ENCODE measurements at places on chromosomes 1 and 21. TPM values are rescaled to one million over a fixed set of nuclear protein-coding genes. Genes with fewer than 3 reads are reported as not detected.

- no peak for DNase-seq
Measured at GRCh38 chr1:114082304-114082630, 71.4 kb downstream of the SYT6 start.

DNA sequence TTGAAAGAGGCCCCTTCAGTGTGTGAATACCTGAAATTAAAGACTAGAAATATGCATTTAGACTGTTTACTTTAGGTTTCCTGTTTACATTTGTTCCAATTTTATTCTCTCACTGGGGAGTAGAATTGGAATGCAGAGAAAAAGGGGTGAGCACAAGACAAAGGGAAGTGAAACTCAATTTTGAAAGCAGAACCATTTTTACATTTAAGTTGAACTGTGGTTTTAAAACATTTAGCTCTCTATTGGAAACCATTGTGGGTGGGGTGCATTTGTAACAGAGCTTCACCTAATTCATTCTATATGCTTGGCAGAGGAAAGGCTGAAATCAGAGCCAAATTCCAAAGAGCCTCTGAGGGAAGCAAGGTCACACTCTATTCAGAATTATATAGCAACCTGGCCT lies 235.3 kb upstream of the C1orf105 start:
- no peak for DNase-seq

DNA sequence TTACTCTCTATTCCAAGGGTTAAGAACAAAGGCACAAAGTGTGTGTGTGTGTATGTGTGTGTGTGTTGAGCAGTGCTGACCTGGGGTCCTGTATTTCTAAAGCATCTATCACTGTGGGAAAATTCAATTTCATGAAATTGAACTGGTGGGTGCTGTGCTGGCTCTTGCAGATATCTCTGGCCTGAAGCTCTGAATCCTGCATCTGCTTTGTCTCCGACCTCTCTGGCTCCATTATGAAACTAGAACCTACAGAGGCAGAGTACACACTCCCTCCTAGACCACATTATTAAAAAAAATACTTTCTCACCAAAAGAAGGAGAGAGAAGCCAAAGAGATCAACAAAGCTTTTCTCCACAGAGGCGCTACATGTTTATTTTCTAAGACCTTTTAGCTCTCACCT lies 88.4 kb upstream of the PDE4B start:
- DNase-seq = no peak

GRCh38 chr1:48062353-48062752 lies 65.2 kb upstream of the TRABD2B start:
- no peak for DNase-seq

DNA sequence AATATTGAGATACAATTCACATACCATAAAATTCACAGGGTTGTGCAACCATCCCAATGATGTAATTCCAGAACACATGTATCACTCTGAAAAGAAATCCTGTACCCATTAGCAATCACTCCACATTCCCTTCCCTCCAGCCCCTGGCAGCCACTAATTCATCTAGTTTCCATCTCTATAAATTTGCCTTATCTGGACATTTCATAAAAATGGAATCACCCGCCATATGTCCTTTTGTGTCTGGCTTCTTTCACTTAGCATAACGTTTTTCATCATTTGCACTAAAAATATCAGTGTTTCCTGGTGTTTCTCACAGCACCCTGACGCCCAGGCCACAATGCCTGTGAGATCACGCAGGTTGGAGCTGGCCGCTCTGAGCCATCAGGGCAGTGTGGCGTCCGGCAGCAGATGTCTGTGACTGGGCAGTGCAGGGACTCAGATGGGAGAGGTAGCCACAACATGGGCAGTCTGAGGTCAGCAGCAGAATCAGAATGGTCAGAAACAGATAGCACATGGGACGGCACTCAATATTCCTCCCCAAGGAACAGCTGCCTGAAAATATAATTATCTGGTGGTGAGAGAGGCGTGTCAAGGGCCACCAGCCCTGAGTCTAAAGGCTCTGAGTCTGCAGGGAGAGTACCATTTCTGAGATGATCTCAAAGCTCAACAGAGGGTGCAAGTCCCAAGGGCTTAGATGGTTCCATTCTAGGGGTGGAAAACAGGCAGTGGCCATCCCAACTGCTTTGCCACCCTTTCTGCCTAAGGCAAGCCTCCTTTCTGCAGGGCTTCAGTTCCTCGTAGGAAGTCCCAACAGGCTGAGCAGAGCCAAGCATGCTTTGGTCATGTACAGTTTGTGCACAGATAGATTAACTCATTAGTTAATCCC lies 129.4 kb upstream of the EDN2 start:
- DNase-seq = no peak

DNA sequence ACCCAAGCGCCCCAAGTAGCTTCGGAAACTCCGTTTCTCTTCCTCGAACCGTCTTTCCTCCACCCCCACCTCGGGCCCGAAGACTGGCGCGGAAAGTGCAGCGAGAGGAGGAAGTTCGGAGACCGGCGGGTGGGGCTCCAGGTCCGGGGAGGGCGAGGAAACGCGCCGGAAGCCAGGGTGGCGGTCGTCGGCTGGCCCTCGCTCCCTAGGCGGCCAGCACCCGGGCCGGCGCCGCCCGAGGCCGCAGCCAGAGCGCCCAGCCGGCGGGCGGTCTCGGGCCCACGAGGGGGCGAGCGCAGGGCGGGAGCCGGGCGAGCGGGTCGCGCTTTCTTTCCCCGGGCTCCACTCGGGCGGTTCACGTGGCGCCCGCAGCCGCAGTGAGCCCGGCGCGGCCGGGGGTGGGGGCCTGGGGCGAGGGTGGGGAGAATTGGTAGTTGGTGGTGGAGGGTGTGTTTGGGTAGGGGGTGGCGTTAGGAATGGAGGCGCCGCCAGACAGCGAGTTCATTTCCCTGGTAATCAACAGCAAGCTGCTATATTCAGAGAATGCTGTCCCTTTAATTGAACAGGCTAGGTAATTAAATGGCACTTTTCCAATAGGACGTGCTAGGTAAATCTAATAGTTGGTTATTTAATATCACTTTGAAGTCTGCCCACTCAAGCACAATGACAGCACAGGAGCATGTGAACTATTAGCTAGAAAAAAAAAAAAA lies 6.7 kb downstream of the LMO4 start:
- no peak for DNase-seq

DNA sequence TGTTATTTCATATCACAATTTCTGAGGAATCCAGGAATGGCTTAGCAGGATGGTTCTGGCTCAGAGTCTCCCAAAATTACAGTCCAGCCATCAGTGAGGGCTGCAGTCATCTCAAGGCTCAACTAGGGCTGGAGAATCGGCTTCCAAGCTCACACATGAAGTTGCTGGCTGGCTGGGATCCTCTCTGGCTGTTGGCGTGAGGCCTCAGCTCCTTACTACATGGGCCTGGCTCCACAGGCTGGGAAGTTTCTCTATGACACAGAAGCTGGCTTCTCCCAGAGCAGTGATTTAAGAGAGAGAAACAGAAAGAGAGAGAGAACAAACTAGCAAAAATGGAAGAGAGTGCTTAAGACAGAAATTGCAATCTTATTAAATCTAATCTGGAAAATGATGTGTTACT lies 38.8 kb upstream of the RGS8 start:
- no peak for DNase-seq

DNA sequence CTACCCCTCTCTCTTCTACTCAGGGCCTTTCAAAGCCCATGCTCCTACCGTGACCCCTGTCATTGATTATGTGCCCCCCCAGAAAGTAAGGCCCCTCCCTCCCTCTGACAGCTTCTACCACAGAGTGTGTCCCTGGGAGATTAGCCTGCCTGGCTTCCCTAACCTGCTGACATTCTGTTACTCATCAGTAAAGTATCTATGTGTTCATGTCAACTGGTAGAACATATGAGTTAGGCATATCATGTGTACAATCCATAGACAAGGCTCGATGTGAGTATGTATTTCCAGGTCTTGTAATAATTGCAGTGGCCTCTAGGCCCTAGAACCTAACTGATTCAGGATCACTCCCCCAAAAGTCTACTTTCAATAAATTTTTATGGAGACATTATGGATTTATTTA lies 120.0 kb downstream of the GIPC2 start:
- DNase-seq = no peak

DNA sequence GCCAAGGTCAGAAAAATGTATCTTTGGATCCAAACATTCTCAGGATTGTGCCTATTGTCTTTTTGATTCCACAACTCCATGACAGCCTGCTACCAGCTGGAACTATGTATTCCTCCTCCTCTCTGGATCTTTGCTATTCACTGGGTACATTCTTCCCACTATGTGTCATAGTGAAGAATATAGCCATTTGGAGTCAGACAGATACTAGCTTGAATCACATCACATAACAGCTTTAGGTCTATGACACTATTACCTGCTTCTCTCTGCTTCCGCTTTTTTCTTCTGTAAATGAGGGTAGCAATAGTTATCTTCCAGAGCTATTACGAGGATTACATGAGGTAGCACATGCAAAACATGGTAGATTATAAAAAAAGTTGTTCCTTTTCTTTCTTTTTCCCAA lies 5.4 kb upstream of the EXO1 start:
- DNase-seq = no peak

- DNase-seq = no peak
Measured at GRCh38 chr21:45767071-45768006, 123.8 kb downstream of the PCBP3 start.

- DNase-seq = no peak
Measured at GRCh38 chr1:183926983-183927382, 110.5 kb downstream of the COLGALT2 start.

GRCh38 chr1:207335695-207336363 lies 14.4 kb downstream of the CD55 start:
- no peak for DNase-seq

- DNase-seq = no peak
Measured at GRCh38 chr1:197984289-197984688, 67.1 kb downstream of the LHX9 start.

- no peak for DNase-seq
Measured at GRCh38 chr1:215260711-215261110, 178.2 kb downstream of the KCNK2 start.

GRCh38 chr1:156848461-156849150 lies 10.3 kb downstream of the INSRR start:
- no peak for DNase-seq

DNA sequence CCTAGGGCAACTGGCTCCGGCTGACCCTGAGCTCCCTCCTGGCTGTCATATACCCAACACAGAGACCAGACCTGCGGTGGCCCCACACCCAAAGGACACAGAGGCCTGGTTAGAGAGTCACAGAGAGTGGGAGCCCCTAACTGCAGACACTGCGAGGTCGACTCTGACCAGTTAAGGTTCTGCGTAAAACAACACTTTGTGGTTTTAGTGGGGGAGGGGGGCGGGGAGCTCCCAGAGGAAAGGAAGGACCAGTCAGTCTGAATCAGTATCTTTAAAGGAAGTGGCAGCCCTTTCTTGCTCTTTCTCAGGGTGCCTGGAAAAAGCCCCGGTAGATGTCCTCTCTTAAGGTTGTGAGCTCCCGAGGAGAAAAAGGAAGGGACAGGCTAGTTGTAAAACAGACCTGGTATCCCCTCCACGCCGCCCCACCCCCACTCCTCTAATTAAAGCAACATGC lies 2.4 kb downstream of the SSBP3 start:
- DNase-seq = no peak

- DNase-seq = no peak
Measured at GRCh38 chr1:114719424-114719787, 2.8 kb upstream of the NRAS start.

- DNase-seq = no peak
Measured at GRCh38 chr1:16677552-16678431, 11.0 kb upstream of the RNU1-3 start.

DNA sequence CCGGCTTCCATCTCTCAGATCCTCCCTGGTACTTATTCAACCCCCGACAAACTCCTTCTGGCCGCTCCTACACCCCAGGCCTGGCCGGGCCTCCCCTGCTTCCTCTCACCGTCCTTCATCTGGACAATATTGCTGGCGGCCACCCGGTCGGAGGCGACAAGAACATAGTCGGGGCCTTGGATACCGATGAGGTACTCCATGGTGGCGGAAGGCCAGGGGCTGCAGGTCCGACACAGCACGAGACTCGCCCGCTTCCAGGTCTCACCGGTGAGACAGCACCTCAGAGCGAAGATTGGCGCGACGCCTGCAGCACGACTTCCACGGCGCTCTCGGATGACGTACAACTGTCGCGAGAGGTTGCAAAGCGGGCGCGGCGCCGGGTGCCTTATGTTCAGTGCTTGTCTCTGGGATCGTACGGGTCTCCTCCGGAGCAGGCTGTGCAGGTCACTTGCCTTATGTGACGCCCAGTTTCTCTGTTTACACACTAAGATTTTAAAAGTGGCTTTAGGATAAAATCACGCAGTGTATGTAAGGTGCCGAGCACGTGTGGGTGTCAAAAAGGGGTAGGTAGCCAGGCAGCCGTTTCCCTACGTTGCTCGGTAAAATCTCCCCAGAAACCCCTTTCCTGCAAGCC lies at the start of gene PSMB2:
PSMB2 (minus strand) TSS at position 294 of the 634 bp plus-strand sequence; CDS start at position 200, 94 bp downstream.
- DNase-seq = peak; percentile 66

DNA sequence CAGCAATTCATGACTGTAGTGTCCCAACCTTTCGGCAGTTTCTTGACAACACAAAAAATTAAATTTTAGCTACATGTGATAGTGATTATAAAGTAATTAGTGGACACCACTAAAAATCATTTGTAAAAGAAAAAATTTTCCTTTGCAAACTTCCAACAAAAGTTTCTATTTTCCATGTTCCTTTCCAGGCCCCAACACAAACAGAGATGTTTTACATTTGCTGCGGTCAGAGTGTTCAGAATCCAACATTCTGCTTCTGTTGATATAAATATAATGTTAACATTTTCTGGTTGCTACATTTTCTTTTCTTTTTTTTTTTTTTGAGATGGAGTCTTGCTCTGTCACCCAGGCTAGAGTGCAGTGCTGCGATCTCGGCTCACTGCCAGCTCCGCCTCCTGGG lies 54.9 kb upstream of the WLS start:
- DNase-seq = no peak

GRCh38 chr1:18413541-18414305 lies 67.0 kb upstream of the KLHDC7A start:
- DNase-seq = no peak

DNA sequence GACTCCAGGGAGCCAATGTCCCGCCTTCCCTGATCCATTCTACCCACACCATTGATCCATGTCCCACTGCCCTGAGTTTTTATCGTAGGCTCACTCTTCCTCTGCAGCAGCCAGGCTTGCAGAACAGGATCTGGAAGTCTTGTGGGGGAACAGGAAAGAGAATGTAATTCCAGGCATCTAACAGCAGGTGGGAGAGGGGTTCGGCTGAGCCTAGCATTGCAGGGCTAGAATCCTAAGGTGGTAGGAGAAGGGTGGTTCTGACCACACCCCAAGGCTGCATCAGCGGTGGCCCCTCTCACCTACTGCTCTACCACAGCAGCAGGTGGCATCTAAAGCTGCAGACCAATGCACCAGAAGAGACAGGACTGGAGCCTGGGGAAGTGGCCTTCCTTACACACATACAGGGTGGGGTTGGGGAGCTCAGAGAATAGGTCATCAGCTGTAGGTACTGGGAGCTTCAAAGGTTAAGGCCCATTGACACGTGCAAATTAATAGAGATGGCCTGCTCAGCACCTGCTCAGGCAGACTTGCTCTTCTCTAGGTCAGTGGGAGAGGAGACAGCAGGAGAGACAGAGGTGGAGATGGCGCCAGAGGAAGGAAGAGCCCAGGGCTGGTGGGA lies 20.5 kb downstream of the KNCN start:
- no peak for DNase-seq

GRCh38 chr1:154352245-154352580 lies 26.9 kb downstream of the ATP8B2 start:
- DNase-seq = no peak

- DNase-seq = peak; percentile 96
Measured at GRCh38 chr1:148334339-148335130, 148.6 kb downstream of the PPIAL4G start.

ACKR1 gene
- not detected for total RNA-seq

CCDC185 gene
- not detected for total RNA-seq

GJA8 gene
- not detected for total RNA-seq

BLACAT1 gene
- total RNA-seq = 3.9 TPM

HSPG2 gene
- total RNA-seq = 156 TPM

MAB21L3 gene
- total RNA-seq = 0.29 TPM

OVAAL gene
- total RNA-seq = not detected

HCN3 gene
- total RNA-seq = 8.1 TPM

RBM11 gene
- total RNA-seq = 0.23 TPM

Measured in epithelial cell of proximal tubule (primary cell).